ENCODE measurements at places on chromosomes 11 and 22.

DNA sequence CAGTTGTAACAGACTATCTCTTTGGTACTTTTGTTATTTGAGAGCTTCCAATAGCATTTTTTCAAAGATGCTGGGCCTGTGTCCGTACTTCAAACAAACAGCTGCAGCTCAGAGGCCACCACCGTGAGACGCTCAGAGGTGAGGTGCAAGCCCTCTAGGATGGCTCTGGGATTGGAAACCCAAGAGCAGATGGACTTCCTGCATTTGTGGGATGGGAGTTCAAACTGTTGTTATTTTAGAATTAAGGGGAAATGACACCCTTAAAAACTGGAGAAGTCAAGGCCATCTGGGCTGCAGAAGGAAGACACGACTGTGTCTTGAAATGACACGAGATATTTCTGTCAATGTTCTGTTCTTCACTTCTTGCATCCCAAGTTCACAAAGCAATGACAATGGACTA lies 9.2 kb upstream of the IL10RA start:
- DNase-seq, result no peak

- DNase-seq, result no peak
Measured at GRCh38 chr11:105857728-105858127, 164.3 kb downstream of the MSANTD4 start.

DNA sequence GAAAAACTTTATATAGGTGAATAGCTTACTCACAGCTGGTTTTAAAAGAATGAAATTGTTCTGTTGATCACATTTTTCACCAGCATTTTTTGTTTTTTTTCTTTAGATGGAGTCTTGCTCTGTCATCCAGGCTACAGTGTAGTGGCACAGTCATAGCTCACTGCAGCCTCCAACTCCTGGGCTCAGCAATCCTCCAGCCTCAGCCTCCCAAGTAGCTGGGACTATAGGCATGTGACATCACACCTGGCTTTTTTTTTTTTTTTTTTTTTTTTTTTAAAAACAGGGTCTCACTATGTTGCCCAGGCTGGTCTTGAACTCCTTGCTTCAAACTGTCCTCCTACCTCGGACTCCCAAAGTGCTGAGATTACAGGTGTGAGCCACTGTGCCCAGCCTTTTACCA lies 3.6 kb downstream of the PACS1 start:
- no peak for DNase-seq

GRCh38 chr11:92623055-92623454 lies 346.4 kb upstream of the MTNR1B start:
- no peak for DNase-seq

GRCh38 chr11:27392278-27393114 lies 29.5 kb upstream of the CCDC34 start:
- DNase-seq, result no peak

DNA sequence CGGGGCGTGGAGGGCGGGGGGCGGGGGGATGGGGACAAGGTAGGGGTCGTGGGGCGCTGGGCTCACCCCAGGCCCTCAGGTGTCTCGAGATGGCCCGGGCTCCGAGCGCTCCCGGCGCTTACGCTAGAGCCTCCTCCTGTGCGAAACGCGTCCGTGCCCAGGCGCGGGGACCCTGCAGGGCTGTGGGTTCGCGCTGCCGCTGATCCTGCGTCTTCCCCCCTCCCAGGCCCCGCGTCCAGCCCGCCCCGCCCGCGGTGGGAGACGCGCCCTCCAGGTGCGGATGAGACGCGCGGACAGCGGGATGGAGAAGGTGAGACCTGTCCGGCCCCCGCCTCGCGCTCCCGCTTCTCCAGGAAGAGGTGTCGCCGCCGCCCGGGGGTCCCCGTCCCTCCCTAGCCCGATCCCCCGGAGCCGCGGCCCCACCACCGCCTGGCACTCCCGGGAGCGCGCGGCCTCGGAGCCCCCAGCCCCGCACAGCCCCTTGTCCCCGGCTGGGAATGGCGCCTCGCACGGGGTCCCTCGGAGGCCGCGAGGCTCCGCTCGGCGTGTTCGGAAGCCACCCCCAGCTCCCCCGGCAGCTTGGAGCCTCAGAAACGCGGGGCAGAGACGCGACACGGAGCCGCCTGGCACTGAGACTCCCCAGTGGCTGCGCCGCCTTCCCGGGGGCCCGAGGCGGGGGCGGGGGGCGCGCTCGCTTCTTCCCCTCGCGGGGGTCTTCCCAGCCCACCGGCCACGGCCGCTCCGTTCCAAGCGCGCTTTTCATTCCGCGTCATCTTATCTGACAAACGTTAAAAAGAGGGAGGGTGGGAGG lies 27.6 kb upstream of the TOLLIP start:
- peak; percentile 52 for DNase-seq

DNA sequence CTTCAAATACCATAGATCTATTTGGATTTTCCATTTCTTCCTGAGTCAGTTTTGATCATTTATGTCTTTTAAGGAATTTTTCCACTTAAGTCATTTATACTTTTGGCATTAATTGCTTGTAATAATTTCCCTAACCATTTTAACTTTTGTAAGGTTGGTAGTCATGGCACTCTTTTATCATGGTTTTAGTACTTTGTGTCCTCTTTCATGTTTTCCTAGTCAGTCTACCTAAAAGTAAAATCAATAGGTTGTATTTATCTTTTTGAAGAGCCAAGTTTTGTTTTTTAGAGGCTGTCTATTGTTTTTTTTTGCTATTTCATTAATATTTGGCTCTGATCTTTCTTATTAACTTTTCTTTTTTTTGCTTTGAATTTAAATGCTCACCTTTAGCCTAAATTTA lies 45.5 kb upstream of the IGLL5 start:
- DNase-seq, result no peak

DNA sequence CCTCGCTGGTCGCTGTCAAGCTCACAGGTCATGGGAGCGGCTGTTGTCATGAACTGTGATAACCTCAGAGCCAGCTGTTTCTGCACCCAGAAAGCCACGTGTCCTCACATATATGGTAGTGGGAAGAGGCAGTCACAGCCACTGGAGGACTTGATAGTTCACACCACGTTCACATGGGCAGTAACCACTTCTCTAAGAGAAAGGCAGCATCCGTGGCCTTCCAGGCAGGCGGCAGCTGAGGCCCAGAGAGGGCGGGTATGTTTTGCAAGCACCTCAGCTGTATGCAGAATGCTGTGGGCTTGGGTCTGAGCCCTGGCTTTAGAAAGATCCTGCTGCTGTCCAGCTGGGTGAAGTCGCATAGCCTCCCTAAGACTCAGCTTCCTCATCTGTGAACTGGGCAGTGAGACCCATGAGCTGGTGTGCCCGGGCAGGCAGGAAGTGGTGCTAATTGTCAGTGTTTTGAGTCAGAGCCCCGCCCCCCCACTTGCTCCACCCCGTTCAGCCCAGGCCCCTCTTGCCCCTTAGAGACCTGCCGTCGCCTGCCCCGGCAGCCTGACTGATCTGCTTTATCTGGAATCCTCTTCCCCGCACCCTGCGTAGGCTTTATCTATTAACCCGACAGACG lies 13.3 kb downstream of the TTC38 start:
- no peak for DNase-seq

GRCh38 chr11:114307524-114308203 lies 11.5 kb downstream of the NNMT start:
- no peak for DNase-seq

- DNase-seq, result no peak
Measured at GRCh38 chr22:50696799-50697561, 24.4 kb downstream of the SHANK3 start.

DNA sequence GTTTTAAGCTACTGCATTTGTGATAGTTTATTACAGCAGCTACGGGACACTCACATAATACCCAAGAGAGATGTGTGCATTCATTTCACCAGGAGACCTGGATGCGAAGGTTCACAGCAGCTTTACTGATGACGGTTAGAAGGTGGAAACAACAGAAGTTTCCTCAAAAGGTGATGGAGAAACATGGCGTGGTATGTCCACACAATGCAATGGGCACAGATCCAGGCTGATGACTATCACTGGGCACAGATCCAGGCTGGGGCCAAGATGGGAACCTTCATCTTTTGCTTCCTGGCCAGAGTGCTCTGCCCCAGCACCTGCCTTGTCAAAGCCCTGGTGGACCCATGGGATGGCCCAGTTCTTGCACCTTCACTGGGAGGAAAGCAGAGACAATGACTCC lies 30.6 kb upstream of the RFPL3 start:
- DNase-seq, result no peak

DNA sequence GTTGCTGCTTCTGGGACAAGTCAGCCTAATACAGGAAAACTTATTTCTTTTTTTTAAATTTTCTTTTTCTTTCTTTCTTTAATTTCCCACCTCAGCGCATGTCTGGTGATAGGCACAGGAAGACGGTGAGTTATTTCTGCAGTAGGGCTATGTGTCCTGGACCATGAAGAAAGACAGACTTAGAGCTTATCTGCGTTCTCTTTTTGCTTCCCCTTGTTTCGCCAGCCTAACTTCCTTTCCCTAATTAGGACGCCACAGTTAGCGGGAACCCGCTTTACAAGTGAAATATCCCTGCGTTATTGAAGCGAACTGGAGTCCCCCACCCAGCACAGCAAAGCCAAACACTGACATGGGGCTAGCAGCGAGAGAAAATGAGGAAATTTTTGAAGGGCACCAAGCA lies 8.6 kb downstream of the OR6M1 start:
- DNase-seq, result no peak

DNA sequence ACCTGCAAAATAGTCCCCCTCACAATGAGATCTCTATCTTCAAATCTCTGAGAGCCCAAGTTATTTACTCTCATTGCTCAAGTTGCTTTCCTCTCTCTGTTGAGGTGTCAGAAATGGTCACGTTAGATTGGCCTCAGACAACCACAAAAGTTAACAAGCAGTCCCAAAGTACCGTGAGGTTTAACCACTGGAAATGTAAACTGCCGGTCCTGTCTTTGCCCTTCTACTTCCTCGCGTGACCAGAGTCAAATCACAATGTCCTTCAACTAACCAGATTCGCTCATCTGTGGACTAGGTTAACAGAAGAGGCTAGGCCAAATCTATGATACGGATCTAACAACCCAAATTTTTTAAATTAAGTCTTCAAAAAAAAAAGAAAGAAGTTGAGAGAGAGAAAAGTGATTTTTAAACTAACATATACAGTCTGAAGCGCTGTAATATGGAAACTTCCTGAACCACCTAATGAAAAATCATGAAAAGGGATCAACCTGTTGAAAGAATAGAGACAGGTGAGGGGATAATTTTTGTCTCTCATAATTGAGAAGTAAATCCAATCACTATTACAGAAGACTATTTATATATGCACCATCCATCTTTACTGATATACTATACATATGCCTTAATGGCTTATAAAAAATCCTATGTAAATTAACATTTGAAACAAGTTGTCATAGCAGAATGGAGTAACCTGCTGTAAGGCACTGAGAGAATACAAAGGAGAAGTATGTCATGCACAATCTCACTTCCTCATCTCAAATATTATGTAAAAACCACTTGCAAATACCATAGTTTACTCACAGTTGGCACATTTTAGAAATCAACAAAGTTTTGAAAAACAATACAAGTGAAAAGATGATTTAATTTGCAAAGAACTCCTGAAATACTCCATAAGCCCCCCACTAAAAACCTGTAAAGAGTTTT lies 3.3 kb upstream of the JAML start:
- no peak for DNase-seq

- no peak for DNase-seq
Measured at GRCh38 chr11:116108161-116108560, 603.9 kb upstream of the CADM1 start.

- DNase-seq, result no peak
Measured at GRCh38 chr11:114921697-114922096, 243.4 kb downstream of the NXPE2 start.

DNA sequence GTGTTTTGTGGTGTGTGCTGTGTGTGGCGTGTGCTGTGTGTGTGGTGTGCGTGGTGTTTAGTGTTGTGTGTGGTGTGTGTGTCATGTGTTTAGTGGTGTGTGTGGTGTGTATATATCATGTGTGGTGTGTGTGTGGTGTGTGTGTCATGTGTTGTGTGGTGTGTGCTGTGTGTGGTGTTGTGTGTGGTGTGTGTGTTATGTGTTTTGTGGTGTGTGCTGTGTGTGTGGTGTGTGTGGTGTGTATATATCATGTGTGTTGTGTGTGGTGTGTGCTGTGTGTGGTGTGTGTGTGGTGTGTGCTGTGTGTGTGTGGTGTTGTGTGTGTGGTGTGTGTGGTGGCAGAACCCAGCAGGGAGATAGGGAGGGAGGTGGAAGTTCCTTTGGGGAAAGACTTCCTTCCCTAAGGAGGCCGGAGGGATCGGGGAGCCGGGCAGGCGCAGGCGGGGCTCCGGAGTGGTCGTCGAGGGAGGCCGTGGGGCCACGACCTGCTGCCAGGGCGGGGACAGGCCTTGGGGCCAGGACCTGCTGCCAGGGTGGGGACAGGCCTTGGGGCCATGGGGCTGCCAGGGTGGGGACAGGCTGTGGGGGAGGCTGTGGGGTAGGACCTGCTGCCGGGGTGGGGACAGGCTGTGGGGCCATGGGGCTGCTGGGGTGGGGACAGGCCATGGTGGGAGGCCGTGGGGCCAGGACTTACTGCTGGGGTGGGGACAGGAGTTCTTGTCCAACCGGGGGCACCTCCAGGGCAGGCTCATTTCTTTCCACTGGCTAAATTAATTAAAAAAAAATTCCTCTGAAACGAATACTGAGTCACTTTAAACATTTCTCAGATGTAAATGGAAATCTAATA lies 15.2 kb downstream of the PIM3 start:
- peak; percentile 54 for DNase-seq

DNA sequence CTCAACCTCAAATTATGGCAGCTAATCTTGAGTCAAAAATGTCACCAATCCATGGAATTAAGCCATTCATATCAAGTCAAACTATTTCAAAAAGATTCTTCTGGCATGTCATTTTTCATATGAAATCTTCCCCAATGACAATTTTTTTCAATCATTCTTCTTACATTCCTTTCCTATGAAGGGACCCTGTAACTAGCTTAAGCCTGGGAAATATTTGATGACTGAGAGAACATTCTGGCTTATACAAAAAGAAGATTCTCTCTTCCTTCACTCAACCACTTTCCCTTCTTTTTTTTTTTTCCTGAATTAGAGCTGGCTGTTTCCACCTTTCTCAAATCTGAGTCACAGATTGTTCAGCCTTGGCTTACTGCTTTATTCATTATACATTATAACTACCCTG lies 903.7 kb downstream of the FAM181B start:
- DNase-seq, result no peak

- no peak for DNase-seq
Measured at GRCh38 chr11:35566181-35566580, 40.8 kb upstream of the PAMR1 start.

- no peak for DNase-seq
Measured at GRCh38 chr11:117946156-117946841, 17.1 kb upstream of the TMPRSS13 start.

- DNase-seq, result no peak
Measured at GRCh38 chr22:26536056-26536761, 23.9 kb upstream of the TFIP11 start.

- DNase-seq, result no peak
Measured at GRCh38 chr11:43576320-43576802, 104.2 kb upstream of the HSD17B12 start.

DNA sequence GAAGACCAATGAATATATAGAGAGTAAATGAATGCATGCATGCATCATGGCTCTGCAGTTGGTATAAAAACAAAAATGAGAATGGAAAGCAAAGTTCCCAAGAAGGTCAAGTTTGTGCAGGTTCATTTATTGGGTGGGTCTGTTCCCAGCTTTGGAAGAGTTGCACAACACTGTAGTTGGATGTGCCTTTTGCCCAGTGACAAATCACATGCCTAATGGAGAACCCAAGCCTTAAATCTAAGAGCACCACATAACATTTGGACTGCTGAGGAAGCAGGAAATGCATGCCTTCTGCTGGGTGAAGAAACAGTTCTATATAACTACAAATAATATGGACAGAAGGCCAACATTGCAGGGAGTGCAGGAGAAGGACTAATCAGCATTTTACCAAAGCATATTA lies 30.6 kb downstream of the PRCP start:
- no peak for DNase-seq

All from stimulated activated CD4-positive, alpha-beta T cell treated with anti-CD3 and anti-CD28 coated beads, Interleukin-4, amount 100 ng/mL, for 1 hour (primary cell).